ENCODE measurements at places on chromosomes 16 and 17.

- no peak for DNase-seq
These were observed 242.0 kb downstream of the HS3ST3A1 start for GRCh38 chr17:13359774-13360173.

- DNase-seq = no peak
These were observed 7.2 kb upstream of the HSD11B2 start for GRCh38 chr16:67423611-67424260.

DNA sequence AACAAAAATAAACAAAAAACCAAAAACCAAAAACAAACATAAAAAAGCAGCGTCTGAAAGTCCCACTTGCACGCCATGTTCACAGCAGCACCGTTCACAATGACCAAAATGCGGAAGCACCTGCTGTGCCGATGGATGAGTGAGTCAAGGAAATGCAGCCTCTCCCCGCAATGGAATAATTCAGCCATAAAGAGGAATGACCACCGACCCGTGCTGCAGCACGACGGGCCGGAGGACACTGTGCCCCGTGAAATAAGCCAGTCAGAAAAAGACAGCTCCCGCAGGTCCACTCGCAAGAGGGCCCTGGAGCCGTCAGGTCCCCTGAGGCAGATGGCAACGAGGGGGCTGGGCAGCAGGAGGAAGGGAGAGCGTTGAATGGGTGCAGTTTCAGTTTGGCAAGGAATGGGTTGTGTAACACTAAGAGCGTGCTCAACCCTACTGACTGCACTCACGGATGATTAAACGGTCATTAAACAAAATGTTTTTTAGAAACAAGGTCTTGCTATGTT, 5.1 kb downstream of the CLCN7 start:
- no peak for DNase-seq

GRCh38 chr16:25073854-25074253, 37.7 kb upstream of the LCMT1 start:
- no peak for DNase-seq

DNA sequence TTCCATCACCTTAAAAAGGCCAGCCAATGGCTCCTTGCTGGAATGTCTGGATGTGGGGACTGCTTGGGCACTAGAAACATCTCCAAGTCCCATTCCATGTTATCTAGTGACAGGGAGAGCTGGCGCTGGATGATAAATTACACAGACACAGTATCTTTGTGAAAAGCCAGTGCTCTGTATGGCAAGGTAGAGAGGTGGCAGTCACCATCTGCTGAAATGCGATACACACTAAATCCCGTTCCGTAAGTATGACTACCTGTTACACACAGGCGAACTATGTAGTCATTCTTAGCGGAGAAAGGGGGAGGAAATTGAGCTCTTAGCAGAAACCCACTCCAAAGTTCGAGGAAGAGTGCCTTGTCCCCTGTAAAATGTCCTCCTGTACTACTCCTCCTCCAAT, 81.0 kb upstream of the MYOCD start:
- no peak for DNase-seq

- DNase-seq = no peak
These were observed 69.5 kb upstream of the NOL11 start for GRCh38 chr17:67648032-67648905.

DNA sequence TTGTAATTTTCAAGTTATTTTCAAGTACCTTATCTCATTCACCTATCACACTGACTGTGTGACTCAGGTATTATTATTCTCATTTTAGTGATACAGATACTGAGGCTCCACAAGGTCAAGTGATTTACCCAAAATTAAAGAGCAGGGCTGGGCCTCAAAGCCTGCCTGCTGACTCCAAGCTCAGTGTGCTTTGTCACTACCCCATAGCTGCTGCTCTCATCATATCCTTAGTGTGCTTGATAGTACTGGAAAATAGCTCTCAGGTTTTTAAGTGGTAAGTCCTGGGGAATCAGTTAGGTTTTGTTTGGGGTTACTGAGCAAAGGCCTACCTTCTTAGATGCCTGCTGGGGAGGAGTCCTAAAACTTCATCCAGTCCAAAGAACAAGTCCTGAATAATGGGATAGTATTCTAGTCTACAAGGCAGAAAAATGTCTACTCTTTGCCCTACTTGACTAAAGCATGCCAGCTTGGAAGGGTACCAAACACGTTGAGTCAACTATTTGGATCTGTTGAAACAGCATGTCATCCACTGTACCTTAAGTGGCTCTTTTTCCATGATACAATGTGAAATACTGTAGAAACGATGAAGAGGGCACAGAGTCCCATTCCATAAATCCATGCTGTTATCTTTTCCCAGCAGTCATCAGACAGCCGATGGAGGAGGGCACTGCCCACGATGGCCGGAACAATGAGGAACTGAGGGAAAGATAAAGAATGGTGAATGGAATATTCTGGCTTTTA, 10.7 kb downstream of the MMD start:
- no peak for DNase-seq

DNA sequence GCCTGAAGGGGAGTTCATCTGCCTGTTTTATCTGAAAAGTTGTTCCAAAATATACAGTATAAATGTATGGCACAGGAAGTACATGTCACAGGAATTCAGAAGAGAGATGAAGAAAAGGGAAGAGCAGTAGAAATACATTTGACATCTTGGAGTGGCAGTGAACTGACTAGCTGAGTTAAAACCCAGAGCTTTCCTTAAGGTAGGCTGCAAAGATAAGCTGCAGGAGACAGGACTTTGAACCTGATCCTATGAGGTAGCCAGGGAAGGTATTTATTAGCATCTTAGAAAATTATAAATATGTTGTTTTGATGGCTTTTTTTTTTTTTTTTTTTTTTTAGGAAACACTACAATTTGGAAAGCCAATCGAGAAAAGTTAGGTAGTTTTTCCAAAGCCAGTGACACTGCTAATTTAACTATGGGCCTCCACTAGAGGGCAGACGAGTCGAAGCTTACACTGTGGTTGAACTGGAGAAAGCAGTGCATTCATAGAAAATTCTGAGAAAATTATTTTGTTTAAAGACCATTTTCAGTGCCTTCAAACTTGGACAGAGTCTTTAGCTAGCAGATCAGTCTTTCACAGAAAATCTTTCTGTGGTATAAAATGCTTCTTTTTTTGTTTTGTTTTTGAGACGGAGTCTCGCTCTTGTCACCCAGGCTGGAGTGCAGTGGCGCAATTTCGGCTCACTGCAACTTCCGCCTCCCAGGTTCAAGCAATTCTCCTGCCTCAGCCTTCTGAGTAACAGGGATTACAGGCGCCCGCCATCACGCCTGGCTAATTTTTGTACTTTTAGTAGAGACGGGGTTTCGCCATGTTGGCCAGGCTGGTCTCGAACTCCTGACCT, 122.3 kb downstream of the SSH2 start:
- peak; percentile 67 for DNase-seq

DNA sequence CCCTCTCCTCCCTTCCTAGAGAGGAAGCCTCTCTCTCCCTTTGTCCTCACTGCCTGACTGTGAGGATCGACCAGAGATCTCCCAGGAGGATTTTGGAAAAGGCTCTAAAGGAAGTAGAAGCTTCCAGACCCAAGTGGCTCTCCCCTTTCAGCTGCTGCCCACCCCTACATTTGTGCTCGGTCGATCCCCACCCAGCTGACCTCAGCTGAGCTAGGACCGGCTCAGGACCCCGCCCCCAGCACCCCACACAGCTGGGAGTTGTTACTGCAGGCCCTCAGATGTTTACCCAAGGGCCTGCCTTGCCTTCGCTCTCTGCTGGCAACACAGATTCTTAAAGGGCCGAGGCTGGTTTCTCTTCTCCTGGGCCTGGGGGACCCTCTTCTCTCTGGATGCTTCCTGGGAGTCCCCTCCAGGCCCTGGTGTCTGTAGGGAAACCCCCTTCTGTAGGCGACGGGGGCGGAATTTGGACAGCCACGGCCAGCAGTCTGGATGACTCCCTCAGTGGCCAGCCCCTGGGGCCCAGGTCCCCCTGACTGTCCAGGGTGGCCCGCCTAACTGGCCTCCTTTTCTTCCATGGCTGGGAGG, 26.9 kb upstream of the TIMP2 start:
- no peak for DNase-seq

DNA sequence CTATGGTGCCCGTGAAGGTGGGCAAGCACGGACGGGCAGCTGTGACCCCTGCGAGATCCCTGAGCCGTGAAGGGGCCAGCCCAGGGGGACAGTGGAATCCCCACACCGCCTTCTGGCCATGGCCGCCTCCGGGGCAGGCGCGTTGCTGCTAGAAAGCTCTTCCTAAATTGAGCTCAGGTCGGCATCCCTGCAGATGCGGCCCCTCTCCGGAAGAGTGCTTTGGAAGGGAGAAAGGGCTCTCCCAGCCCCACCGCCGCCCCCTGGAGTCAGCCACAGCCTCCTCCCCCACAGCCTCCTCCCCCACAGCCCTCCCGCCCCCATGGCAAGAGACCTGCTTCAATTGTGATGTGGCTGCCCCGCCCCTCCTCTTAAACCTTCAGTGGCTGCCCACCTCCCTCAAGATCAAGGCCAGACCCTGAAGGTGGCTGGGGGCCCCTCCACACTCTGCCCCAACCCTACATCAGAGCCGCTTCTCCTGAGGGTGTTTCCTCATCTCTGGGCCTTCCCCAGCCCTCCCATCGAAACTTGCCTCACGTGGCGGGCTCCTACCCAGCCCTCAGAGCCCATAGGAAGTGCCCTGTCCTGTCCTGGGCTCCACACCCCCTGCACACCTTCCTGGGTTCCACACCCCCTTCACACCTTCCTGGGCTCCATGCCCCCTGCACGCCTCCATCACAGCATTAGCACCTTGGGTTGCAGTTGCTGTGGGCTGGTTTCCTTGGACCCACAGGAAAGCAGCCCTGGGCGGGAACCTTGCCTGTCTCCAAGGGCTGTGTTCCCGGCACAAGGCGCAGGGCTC, 5.5 kb upstream of the CBFA2T3 start:
- DNase-seq = no peak

GRCh38 chr17:45302649-45303173, 14.1 kb downstream of the MAP3K14 start:
- no peak for DNase-seq

GRCh38 chr16:85667261-85667660, 21.5 kb downstream of the GINS2 start:
- no peak for DNase-seq

GRCh38 chr17:82092995-82093751, 4.9 kb downstream of the FASN start:
- DNase-seq = no peak

DNA sequence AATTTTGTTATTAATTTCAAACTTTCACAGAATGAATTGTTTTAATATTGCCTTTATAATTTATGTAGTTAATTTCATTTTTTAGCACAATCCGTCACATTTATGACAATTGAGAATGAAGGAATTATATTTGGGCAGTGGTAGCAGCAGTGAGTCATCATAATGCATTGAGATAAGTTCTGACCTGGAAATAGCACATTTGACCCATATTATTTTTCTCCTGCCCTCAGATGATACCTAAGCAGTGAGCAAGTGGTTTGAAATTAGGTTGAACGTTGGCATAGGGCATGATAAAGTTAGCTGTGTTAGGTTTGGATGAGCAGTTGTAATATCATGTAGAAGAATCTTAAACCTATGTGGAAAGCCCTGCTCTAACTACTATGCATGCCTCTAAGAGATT, 1431.3 kb upstream of the CDH8 start:
- DNase-seq = no peak

DNA sequence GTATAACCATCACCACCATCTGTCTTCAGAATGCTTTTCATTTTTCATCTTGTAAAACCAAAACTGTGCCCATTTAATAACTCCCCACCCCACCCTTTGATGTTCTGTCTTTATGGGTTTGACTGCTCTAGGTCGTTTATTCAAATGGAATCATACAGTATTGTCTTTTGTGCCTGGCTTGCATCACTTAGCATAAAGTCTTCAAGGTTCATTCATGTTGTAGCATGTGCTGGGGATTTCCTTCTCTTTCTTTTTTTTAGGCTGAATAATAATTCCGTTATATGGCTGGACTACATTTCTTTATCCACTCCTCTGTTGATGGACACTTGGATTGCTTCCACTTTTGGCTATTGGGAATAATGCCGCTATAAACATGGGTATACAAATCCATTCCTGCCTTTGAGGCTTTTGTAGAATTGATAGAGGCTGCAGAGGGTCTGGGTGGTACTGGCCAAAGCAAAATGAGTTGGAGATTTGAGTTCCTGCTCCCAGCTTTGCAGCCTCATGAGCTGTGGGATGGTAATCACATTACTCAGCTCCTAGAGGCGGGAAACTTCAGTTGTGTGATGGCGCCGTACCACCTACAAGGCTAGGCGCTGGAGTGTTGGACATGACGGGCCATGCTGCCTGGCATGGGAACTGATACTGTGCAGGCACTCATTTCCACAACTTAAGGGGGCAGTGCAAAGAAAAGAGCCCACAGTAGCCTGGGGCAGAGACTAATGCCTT, 64.8 kb downstream of the CLEC16A start:
- no peak for DNase-seq

- no peak for DNase-seq
These were observed 42.9 kb upstream of the TNRC6C start for GRCh38 chr17:77915594-77916021.

DNA sequence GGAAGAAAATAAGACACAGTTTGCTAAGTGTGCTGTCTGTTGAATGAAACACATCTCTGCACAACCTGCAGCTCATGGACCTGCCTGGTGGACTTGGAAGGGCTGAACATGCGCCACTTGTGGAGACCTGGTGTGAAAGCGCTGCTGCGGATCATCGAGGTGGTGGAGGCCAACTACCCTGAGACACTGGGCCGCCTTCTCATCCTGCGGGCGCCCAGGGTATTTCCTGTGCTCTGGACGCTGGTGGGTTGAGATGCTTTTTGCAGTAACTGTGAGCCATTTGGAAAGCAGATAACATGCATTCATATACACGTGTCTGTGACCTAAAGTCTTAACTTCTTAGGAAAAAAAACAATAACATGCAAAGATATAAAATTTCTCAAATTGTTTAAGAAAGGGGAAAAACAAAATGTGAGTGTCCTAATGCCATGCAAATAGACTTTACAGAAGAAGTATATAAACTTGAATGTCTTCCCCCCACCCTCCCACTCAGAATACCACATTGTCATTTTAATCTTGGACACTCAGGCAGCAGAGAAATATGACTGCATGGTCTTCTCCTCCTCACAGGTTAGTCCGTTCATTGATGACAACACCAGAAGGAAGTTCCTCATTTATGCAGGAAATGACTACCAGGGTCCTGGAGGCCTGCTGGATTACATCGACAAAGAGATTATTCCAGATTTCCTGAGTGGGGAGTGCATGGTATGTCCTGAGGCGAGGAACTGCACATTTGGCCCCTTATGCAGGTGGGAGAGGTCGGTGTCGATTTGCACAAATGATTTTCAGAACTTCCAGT, 65.6 kb downstream of the SEC14L1 start:
- no peak for DNase-seq

- DNase-seq = no peak
These were observed 5.6 kb downstream of the IL4R start for GRCh38 chr16:27319257-27319965.

- no peak for DNase-seq
These were observed 29.3 kb downstream of the GPR142 start for GRCh38 chr17:74396567-74396966.

All from hematopoietic multipotent progenitor cell treated with erythropoietin and hydrocortisone succinate and interleukin-3 and kit ligand, for 15 days (in vitro differentiated cells).